ENCODE measurements at places on chromosomes 3 and 15. TPM values are rescaled to one million over a fixed set of nuclear protein-coding genes. Genes with fewer than 3 reads are reported as not detected.

Gene THRB
- total RNA-seq: not detected

Gene HOMER2
- total RNA-seq: 19.6 TPM

DNA sequence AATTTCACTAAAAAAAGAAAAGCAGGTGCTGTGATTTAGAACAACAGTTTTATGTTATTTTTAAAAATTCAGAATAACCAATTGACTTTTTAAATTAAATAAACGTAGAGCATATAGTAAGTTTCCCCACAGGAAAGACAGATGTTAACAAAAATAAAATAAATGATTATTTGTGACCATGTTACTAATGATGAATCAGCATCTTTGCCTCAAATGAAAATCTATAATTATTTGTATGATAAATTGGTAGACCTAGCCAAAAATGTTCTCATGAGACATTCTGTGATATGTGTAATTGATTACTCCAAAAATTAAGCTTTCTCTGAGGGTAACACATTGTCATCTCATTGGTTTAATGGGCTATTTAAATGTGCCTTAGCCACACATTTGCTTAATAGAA, 948.0 kb downstream of the NAALADL2 start:
- no peak for DNase-seq

- DNase-seq: no peak
Measured at GRCh38 chr15:67835297-67836133, 4.3 kb downstream of the RNU6-1 start.

GRCh38 chr3:108024146-108024850, 66.5 kb downstream of the CD47 start:
- no peak for DNase-seq

DNA sequence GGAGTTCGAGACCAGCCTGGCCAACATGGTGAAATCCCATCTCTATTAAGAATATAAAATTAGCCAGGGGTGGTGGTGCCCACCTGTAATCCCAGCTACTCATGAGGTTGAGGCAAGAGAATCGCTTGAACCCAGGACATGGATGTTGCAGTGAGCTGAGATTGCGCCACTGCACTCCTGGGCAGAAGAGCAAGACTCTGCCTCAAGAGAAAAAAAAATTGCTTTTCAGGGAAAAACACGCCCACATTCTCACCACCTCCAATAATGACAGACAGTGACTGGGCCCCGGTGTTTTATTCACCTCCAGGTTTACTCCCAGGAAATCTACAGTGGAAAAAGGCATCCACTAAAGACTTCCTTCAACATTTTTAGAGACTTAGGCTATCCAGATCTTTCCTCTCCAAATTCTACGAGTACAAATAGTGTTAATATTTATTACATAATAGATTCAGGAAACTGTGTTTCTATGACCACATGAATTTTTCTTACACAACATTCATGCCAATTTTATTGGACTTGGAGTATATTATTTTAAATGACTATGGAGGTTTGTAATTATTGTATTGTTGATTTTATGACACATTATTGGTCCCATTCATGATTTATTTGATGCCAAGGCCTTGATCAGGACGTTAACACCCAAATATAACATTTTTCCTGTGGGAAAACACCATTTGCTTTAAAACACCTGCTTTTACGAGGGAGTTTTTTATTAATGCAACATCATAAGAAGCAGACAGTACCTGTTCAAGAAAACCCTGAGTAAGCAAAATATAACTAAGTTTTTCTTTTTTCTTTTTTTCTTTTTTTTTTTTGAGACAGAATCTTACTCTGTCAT, 26.6 kb downstream of the IGF2BP2 start:
- no peak for DNase-seq

DNA sequence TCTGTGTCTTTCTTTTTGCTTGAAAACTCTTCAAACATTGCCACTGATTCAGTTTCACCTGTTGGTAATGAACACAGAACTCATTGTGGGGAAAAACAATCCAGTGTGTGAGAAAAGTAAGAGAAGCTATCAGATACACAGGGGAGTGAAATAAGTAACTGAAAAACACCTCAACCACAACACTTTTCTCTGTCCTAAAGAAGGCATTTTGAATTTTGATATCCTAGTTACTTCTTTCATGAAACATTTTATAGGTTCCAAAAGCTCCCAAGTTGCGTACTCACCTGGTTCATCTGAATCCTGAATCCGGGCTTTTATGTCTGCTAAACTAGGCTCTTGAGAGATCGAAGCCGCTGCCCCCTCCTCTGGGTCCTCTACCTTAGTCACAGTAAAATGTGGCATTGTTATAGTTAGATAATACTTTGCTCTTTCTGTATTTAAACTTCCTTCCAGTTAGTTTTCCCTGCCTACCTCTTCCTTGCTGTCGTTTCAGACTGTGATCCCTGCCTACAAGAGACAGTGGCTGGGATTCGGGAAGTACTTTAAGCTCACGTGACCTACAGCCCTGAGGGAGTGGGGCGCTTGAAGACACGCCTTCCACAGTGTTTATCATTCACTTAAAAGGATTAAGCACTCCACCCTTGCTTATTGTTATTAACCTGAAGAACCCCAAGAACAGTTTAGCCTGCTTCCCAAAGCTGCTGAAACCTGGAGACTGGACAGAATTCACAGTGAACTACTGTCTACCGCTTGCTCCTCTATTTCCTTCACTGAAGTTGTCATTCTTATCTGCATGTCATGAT, 19.1 kb downstream of the SLC12A6 start:
- peak; percentile 16 for DNase-seq

GRCh38 chr15:24957691-24958090, 2.9 kb downstream of the SNRPN start:
- no peak for DNase-seq

GRCh38 chr15:75123395-75123794, 78.3 kb upstream of the C15orf39 start:
- DNase-seq: peak; percentile 62

- DNase-seq: no peak
Measured at GRCh38 chr3:190855151-190855550, 7.3 kb downstream of the GMNC start.

- no peak for DNase-seq
Measured at GRCh38 chr3:100149130-100149529, 34.8 kb upstream of the FILIP1L start.

DNA sequence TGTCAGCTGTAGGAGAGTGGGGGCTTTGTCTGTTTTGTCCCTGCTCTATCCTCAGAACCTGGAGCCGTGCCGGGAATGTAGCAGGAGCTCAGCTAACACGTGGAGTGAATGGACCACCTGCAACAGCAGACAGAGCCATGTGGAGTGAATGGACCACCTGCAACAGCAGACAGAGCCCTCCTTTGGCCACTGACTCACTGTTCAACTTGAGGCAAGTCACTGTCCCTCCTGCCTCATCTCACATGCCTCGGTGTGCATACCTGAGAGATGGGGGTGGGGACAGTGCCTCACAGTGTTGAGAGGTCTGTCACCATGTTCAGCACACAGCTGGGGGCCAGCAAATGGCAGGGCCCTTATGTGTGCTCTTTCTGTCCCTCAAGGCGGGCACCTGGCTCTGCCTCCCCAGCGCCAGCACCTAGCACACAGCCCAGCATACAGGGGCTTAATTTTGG, 27.9 kb downstream of the FEM1B start:
- no peak for DNase-seq

DNA sequence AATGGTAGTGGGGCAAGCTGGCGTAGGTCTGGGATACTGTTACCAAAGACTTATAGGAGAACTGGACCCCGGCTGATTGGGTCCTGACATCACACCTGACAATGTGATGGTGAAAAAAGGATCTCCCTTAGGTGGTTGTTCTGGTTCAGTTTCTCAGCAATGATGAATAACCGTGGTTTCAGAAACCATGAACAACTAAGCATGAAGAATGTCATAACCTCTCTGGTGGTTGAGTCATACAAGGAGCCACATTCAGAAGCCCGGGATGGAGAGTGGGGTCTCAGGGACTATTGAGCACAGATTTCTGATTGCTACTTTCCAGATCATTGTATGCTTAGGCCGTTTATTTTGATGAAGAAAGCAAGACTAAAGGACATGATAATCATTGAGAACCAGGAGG, 17.4 kb downstream of the GPR160 start:
- DNase-seq: no peak
